ENCODE measurements at places on chromosomes 4 and X.

- DNase-seq = no peak
Measured at GRCh38 chr4:81505004-81505598, 33.4 kb upstream of the RASGEF1B start.

- no peak for DNase-seq
Measured at GRCh38 chr4:19936476-19936875, 315.2 kb upstream of the SLIT2 start.

DNA sequence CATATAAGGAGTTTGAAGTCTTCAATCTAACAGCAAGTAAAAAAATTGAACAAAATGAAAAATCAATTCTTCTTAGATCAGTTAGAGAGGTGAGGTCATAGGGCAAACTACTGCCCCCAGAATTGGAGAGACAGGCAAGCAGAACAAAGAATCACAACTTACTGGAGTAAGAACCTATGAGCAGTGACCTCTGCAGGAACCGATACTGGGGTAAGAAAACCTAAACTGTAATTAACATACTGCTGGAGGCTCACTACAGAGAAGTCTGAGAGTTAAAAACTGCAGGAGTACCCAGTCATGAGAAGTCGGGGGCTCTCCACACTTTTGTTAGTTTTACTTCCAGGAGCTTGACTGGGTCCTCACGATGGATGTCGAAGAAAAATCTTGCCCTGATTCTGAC lies 16.0 kb downstream of the CLDN22 start:
- DNase-seq = no peak

DNA sequence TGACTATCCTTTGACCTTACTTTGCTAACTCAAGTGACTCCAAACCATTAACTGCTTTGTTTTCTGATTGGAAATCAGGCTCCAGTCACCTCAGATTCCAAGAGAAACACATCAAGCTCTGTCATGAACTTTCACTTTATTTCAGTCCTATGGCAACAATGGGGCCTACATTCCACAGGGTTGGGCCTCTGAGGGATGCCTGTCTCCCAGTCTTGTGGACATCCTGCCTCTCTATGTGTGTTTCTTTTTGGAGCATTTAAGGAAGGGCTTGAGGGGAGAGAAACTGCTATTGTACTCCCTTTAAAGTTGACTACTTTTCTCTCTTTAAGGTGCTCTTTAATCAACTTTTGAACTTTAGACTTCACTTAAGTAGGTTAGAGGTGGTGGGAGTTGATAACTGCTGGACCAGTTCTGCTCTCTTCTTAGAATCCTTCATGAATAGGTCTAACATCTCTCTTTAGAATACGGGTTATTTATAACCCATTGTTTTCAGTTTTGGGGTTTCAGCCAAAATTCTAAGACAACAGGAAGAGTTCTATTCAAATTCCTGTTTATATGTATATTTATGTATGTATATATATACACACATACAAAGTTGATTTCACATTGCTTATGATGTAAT lies 274.3 kb upstream of the NR3C2 start:
- DNase-seq = no peak

- DNase-seq = no peak
Measured at GRCh38 chr4:150389896-150390530, 191.9 kb upstream of the MAB21L2 start.

DNA sequence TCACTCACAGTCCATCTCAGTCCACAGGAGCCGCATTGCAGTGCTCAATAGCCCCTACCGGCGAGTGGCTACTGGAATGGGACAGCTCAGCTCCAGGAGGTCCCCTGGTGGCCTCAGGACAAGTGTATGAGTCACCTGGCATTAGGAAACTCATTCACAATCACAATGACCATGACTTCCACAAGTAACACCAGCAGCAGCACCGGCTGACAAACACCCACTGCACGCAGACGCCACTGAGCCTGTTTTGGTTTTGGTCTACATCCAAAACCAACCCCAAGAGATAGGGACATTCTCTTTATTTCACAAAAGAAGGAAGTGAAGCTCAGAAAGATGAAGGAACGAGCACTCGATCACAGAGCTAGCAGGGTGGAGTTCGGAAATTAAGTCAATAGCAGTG lies 8.1 kb downstream of the JAKMIP1 start:
- no peak for DNase-seq

GRCh38 chr4:77194989-77195388 lies 38.0 kb downstream of the CCNG2 start:
- DNase-seq = no peak

GRCh38 chr4:4851081-4851480 lies 8.4 kb upstream of the MSX1 start:
- DNase-seq = no peak

DNA sequence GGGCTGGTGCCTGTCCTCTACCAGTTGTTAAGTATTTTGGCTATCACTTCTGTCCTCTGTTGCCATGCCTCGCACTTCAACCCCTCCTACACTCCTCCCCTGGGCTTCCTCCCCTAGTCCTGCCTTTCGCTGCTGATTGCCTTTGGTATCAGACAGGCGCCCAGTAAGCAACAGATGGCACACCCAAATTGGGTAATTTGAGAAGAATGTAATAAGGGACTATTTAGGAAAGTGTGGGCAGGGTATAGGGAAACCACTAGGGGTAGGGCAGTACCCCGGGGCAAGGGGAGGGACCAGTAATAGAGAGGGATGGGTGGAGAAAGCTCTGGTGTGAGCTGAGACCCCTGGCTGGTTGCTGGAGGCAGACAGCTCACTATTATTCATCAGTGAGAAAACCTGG lies 172.7 kb upstream of the USP9X start:
- no peak for DNase-seq

- no peak for DNase-seq
Measured at GRCh38 chr4:184400375-184400870, 73.9 kb downstream of the IRF2 start.

DNA sequence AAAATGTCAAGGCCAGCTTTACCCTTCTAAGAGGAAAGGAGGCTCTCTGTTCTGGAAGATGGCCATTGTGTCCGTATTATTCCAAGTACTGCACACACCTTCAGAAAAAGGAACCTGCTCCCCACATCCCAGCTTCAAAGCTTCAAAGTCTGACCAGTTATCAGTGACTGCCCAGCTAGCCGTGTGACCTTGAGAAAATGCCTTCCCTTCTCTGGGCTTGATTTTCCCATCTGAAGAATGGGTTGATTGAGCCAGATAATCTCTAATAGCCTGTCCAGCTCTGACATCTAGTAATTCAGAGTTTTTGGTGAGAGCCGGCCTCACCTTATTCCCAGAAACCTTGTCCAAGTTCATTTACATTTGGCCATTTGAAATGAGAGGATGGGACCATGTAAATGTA lies 3.0 kb downstream of the LONRF3 start:
- DNase-seq = no peak

- DNase-seq = no peak
Measured at GRCh38 chrX:11908371-11908770, 150.3 kb downstream of the MSL3 start.

DNA sequence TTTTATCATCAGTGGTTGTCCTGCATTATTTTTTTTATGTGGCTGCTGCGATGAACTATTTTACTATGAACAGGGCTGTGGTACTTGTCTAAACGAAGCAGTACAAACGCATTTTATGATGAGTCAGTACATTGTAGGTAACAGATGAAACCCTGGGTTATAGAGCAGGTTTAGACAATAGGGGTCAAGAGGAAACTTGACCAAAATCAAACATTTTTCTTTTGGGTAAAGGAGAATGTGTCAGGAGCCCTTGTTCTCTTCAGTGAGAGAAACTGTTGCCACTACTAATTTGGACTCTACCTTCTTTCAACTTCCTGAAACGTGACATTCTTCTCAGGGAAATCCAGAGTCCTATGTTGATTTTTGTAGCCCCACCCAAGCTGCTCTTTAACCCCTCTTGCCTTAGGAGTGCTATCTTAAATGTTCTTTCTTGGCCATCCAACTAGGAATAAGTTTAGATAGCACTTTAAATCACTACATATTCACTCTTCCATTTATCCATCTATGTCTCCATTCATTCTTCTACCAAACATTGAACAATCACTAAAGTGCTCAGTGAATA lies 415.8 kb upstream of the NR3C2 start:
- no peak for DNase-seq

- DNase-seq = no peak
Measured at GRCh38 chr4:36222702-36223101, 21.6 kb downstream of the ARAP2 start.

DNA sequence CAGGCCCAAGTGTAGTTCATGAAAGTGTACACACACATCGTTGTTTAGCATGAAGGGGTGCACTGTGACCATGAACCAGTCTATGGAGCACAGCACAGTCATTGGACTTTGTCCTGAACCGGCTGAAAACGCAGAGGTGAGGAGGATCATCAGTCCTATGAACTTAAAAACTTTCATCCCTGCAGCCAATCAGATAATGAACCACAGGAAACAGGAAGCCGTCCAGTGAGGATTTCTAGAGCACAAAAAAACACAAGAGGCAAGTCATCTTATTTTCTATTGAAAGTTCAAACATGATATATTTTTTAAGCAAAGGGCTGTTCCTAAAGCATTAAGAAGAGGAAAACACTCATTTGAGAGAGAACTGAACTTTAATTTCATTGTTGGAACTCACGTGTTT lies 91.8 kb downstream of the PLAC1 start:
- DNase-seq = no peak

Data from activated CD4-positive, CD25-positive, alpha-beta regulatory T cell (primary cell).